ENCODE measurements at places on chromosomes 3 and 15.

GRCh38 chr3:34920806-34921205 lies 718.5 kb upstream of the ARPP21 start:
- DNase-seq: no peak

GRCh38 chr15:29294732-29295325 lies 25.2 kb upstream of the NSMCE3 start:
- DNase-seq: no peak

DNA sequence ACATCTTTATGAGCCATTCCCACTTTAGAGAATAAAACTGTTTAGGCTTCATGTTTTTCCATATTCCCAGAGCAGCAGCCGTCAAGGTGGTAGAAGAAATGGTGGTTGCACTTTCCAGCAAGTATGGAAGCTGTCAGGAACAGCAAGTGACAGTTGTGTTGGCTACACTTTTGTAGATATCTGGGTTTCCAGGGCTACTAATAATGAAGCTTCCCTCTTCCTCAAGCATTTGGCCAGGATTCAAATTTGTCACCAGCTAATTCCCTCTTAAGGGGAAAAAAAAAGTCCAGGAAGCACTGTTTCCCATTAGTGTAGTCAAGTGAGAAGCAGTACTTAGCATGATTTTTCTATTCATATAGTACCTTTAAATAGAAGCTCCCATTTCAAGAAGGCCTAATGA lies 252.8 kb downstream of the IGSF11 start:
- no peak for DNase-seq

DNA sequence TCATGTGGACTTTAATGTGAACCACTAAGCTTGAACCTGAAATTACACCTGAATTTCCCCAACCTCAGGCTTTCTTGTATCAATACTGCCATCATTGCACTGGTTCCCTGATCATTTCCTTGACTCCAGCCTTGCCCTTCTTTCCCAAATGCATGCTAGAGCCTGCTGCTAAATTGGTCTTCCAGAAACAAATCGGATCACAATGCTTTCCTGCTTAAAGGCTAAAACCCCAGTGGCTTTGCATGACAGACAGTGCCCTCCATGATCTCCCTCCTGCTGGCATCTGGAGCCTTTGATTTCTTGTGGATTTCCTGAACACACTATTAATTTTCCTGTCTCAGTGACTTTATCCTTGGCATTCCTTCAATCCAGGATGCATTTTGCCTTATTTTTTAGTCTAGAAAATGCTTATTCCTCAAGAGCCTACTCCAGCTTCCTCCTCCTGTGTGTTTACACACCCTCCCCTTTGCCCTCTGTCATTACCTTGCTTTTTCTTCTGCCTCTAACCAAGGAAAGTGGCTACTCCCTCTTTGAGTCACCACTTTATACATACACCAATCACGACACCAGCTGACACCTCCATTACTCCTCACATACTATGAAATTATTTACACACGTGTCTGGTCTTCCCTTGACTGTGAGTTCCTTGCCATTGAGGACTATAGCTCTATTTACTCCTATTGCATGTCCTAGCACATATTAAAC lies 214.6 kb downstream of the KCNAB1 start:
- DNase-seq: no peak

- DNase-seq: no peak
Measured at GRCh38 chr15:60179786-60180391, 175.8 kb downstream of the FOXB1 start.
